ENCODE measurements at places on chromosomes 1 and 21.

DNA sequence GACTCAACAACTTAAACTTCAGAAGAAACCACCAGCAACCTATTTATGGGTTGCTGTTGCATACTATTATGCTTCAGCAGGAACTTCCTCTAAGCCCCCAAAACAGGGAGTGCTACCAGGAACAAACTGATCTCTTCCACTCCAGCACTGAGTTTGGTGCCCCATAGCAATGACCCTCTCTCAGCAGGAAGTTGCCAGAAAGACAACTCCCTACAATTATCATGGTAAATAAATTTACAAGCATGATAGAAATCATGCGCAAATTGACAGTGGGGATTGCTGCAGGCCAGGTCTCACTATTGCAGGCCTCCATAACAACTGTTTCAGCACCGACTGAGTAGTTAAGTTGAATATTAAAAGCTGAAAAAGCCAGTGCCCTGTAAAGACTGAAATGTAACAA is 180.6 kb downstream of the PLA2G4A start:
- no peak for DNase-seq

GRCh38 chr1:69073176-69073575 is 494.5 kb upstream of the LRRC7 start:
- DNase-seq = no peak

DNA sequence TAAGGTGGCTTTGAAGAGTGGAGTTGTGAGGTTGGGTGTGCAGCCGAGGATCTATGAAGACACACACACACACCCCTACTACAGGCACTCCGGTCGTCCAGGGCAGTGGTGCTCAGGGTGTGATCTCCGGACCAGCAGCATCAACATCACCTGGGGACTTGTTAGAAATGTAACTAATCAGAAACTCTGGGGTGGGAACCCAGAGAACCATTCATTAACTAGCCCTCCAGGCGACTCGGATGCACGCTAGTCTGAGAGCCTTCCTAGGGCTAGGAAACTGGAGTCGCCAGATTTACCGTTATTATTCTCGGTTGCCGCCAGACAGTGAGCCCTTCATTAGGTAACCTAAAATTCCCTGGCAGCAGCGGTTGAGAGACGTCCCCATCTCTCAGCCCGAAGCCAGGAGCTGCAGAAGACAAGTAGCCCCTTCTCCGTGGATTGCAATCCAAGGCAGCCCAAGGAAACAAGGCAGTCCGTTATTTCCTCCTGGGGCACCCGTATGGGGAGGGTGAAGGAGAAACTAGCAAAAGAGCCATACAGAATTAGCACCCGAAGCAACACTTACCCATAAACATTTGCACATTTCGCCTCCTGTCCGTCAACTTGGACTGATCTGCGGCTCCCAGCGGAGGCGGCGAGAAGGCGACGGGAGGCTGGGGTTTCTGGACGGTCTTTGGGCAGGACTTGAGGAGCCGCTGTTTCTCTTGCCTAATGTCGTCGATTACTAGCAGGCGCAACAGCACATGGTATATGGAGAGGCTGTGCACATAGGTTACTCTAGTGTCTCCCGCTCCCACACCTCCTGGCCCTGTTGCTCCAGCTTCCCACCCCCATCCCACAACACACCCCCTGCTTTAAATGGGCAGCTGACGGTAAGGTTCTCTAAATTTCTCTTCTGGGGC is 2.9 kb upstream of the CCN1 start:
- DNase-seq = peak; percentile 73

DNA sequence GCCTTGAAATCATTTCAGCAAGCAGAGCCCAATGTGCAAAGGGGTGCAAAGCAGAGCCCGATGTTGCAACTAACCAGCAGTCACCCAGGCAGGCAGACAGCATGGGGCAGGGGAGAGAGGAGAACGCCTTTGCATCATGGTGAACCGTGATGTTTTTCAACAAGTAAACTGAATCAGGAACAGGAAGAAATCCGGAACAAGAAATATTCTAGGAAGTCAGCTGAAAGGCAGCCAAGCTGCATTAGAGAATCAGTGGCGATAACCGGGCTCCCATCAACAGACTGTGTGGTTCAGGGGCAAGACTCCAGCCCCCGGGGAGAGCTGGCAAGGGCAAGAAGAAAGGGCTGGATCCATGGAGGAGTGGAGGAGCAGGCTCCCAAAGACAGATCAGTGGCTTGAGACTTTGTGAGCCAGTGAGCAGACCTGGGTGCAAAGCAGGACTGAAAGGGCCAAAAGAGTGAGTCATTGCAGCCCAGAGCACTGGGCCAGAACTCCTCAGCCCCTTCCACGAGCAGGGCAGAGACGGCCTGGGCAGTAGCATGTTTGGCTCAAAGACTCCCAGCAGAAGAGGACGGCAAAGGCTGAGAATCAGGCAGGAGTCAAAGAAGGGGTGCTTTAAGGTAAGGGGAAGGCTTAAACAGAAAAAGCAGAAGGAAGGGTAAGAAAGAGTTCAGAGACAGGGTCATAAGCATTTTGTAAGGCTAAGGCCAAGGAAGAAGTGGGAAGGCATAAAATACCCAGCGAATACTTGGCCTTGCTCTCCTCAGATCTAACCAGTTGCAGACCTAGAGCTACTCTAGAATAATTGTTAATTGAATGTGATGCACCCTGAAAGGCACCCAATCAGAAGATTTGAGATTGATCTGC is 155.0 kb downstream of the SETD4 start:
- no peak for DNase-seq

DNA sequence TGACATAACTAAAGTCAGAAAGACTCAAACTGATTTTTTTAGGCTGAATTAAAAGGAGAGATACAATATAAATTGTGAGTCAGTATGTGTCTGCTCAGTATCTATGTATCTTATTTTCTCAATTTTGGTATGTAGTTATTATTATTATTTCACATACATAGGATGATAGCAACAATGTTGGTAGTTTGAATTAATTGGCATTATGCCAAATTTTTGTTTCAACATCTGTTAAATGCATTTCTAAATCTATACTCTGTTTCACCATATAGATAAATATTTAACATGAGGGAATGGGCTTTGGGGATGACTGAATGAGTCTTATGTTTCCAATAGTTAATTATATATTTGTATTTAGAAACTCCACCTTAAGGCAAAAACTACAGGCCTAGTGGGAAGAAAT is 12.6 kb upstream of the HMCN1 start:
- DNase-seq = no peak

- DNase-seq = no peak
Measured at GRCh38 chr1:204286831-204287421, 72.8 kb downstream of the PLEKHA6 start.

- DNase-seq = no peak
Measured at GRCh38 chr1:26177182-26177684, at the start of gene CNKSR1. TSS of gene CNKSR1 (plus strand) at chr1:26177491. CDS start at chr1:26177548, 57 bp downstream.

- no peak for DNase-seq
Measured at GRCh38 chr1:205760606-205761005, 10.6 kb upstream of the NUCKS1 start.

DNA sequence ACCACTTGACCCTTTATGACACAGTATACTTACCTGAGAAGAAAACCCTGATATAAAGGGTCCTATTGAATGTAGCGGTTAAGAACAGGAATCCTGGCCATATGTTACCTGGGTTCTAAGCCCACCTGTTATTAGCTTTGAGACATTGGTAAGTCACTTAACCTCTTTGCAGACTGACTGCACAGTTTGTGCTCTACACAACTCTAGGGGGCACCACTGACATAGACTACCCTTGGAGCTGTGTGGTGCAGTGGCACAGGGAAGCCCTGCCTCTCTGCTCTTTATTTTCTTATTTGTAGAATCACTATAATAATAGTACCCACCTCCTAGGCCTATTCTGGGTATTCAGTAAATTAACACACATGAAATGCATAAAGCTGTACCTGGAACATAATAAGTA is 165.6 kb downstream of the C1orf94 start:
- no peak for DNase-seq

DNA sequence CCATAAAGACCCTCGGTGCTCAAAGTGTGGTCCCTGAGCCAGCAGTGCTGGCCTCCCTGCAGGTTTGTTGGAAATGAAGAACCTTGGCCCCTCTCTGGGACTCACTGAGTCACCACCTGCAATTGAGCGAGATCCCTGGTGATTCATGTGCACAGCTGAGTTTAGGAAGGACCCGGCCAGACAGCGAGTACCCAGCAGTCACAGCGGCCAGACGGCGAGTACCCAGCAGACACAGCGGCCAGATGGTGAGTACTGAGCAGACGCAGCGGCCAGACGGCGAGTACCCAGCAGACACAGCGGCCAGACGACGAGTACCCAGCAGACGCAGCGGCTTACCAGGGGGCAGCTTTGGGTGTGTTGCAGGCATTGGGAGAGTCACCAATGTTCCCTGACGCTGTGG is 123.8 kb downstream of the PRDM16 start:
- DNase-seq = no peak

DNA sequence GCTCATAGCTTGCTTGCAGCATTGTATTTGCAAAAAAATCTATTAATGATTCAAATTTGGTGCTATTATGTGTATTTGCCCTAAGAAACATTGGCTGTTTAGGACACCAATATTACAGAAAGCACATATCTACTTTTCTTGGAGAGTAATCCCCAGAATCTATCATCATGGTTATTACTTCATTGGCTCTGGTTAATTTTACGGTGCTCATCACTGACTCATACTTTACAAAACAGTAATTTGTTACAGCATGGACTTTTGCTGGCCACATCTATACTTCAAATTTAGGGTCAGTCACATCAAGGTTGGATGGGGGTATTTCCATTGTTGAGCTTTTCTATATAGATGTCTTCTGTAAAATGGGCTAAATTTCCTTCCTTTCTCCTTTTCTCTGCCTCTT is 45.7 kb downstream of the SH3GLB1 start:
- no peak for DNase-seq

DNA sequence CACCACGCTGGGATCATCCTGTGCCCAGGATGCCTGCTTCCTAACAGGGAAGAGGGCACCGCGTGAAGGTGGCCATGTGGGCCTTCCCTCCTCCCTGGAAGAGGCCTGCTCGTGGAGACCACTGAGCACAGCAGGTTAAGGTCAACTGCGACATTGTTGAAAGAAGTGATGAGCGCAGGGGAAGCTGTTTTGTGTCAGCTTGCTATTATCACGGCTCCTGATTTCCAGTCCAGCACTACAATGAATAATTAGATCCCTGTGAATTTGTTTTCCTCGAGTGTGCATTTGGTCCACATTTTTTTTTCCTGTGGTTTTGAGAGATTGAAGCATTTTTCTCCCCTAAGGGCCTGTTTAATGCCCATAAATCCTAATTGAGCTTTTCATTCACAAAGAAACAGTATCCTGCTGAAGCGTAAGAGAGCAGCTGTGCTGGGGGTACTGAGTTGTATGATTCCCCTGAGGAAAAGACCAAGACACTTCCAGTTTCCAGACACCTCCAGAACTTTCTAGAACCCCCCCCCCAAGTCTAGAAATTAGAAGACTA is 204.9 kb downstream of the KCNJ6 start:
- peak; percentile 74 for DNase-seq

DNA sequence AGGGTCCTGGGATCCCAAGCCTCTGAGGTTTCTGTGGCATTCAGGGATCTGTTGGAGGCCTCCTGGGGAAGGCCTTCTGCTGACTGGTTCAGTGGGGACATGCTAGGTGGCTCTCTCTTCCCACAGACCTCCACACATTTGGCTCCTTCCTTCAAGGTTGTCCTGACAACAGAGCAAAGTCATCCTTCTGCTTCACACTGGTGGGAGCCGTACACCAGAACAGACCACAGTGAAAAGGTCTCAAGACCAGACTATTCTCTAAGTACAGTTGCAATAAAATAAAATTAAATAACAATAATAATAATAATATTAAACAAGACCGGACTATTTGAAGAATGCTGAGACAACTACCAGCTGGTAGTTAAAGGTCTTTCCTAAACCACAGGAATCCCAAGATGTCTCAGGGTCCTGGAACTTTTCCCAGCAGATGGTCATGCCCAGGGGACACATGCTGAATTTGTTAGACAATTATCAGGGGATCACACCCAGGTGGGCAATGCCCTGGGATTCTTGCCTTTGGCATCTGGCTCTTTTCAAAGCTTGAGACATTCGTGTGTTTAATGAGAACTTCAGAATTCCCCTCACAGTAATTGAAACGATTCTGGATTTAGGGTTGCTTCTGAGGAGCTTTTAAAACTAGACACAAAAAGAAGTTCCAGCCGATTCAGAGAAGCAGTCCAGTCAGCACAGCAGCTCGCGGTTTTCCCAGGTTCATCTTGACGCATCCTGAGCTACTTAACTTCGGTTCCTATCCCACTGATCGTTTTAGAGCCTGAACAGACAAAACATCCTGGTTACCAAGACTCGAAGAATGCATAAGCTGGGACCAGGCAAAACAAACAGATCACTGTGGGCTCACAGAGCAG is 22.9 kb downstream of the HTR1D start:
- DNase-seq = no peak

DNA sequence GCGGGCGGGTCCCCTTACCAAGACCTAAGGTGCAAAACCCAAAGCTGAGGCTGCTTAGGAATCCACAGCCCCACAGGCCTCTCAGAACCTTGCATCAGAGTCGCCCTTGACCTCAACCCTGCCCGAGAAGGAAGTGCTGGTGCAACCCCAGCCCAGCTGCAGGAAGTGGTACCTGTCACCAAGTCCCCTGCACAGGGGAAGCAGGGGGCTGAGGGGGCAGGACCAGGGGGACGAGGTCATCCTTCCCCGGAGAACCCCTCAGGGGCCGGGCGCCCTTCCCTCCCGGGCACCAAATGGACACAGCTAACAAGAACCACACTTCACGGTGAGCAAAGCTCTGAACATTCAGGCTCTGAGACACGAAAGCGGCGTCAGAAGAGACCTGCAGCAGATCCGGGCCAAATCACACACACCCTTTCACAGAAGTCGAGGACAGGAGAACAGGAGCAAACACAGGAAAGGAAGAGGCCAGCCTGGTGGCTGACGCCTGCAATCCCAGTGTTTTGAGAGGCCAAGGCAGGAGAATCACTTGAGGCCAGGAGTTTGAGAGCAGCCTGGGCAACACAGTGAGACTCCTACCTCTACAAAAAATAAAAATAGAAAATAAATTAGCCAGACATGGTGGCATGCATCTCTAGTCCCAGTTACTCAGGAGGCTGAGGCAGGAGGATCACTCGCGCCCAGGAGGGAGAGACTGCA is 6.4 kb downstream of the ITGB2 start:
- DNase-seq = no peak

DNA sequence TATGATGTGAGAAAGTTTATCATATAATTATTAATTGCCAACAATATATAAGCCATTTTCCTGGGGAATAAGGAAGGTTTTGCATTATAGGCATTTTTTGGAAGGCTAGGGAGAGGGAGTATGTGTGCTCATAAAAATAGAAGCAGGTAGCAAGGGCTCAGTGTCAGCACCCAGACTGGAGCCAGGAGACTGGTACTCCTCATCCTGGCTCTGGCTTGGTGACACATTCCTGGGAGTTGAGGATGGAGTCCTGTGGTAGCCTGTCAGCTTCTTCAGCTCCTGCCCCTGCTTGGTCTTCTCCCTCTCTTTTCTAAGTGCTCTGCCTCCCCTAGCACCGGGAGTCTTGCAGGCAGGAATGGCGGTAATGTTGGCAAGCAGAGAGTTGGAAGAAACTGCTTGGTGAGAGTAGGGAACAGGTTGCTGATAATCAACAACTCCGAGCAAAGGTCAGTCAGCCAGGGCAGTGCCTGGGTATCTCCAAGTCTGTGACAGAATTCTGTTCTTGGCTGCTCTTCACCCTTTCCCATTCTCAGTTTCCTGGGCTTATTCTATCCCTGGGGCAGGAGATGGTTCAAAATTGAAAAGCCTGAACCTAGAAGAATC is 23.0 kb downstream of the GIPC2 start:
- DNase-seq = no peak
